Fibroblast of villous mesenchyme (primary cell): ENCODE measurements at places on chromosomes 1 and 21. TPM values are rescaled to one million over a fixed set of nuclear protein-coding genes. Genes with fewer than 3 reads are reported as not detected.

Gene RGSL1
- not detected in 2 replicates for total RNA-seq

Gene KCNK2
- total RNA-seq = 18.7 and 61.7 TPM in 2 replicates

Gene SH3BGRL3
- 18.1 and 26.4 TPM in 2 replicates for total RNA-seq

Gene FCRL4
- total RNA-seq = not detected in 2 replicates

Gene OR2L8
- not detected in 2 replicates for total RNA-seq

Gene KIF21B
- total RNA-seq = under 0.01 and 0.32 TPM in 2 replicates

Gene TGFBR3
- total RNA-seq = 15.8 and 17.7 TPM in 2 replicates

Gene NOC2L
- total RNA-seq = 66.7 and 76.9 TPM in 2 replicates

Gene TRIM63
- total RNA-seq = not detected in 2 replicates

Gene AGT
- total RNA-seq = 0.32 TPM in 1 of 2 replicates, not detected in the other

Gene RIMKLA
- under 0.01 TPM in 1 of 2 replicates, not detected in the other for total RNA-seq

Gene FHAD1
- under 0.01 TPM in 2 replicates for total RNA-seq

Gene SDCCAG8
- 33.5 and 41.0 TPM in 2 replicates for total RNA-seq

Gene LIPI
- total RNA-seq = not detected in 2 replicates

Gene FNDC5
- 0.43 and 0.64 TPM in 2 replicates for total RNA-seq

Gene NAV1
- 37.6 and 48.6 TPM in 2 replicates for total RNA-seq

Gene LCE1B
- not detected in 2 replicates for total RNA-seq

Gene ITLN1
- total RNA-seq = not detected in 2 replicates

Gene ATP5PF
- 28.0 and 41.5 TPM in 2 replicates for total RNA-seq

Gene C1orf87
- total RNA-seq = not detected in 2 replicates

Gene PLK3
- total RNA-seq = 44.0 and 44.5 TPM in 2 replicates

Gene ANXA9
- total RNA-seq = 0.32 and 0.86 TPM in 2 replicates

Gene DR1
- 27.7 and 45.8 TPM in 2 replicates for total RNA-seq

Gene CFAP45
- 0.32 and 0.43 TPM in 2 replicates for total RNA-seq

Gene MSH4
- under 0.01 and 0.43 TPM in 2 replicates for total RNA-seq

Gene PLXNA2
- total RNA-seq = 0.86 and 1.9 TPM in 2 replicates

Gene VWA5B1
- not detected in 2 replicates for total RNA-seq

Gene ZNF683
- total RNA-seq = not detected in 2 replicates

Gene DNM3
- 1.9 and 2.2 TPM in 2 replicates for total RNA-seq

Gene BRINP2
- total RNA-seq = not detected in 2 replicates

Gene FPGT
- total RNA-seq = 8.1 and 18.1 TPM in 2 replicates

Gene PLA2G2D
- not detected in 2 replicates for total RNA-seq

Gene HES4
- 2.2 and 8.1 TPM in 2 replicates for total RNA-seq

Gene NTMT2
- total RNA-seq = not detected in 2 replicates

Gene CD247
- not detected in 2 replicates for total RNA-seq

Gene CFAP74
- not detected in 2 replicates for total RNA-seq

Gene PADI2
- under 0.01 and 0.43 TPM in 2 replicates for total RNA-seq

Gene INTS7
- total RNA-seq = 14.5 and 22.9 TPM in 2 replicates

Gene MNDA
- not detected in 2 replicates for total RNA-seq

Gene SV2A
- total RNA-seq = 19.4 and 25.8 TPM in 2 replicates

Gene RAB42
- 3.9 and 5.2 TPM in 2 replicates for total RNA-seq

Gene BNIPL
- total RNA-seq = under 0.01 TPM in 2 replicates
